Motor neuron (in vitro differentiated cells): ENCODE measurements at places on chromosomes 7 and 10. TPM values are rescaled to one million over a fixed set of nuclear protein-coding genes. Genes with fewer than 3 reads are reported as not detected.

METTL27 gene
- total RNA-seq: 1.2 and 2.4 TPM in 2 replicates

AUTS2 gene
- total RNA-seq: 44.7 and 46.5 TPM in 2 replicates

TUBAL3 gene
- not detected in 2 replicates for total RNA-seq

ZNF282 gene
- total RNA-seq: 21.4 and 21.5 TPM in 2 replicates

TUBB8 gene
- 2.3 and 3.5 TPM in 2 replicates for total RNA-seq

PPIF gene
- 59.1 and 63.4 TPM in 2 replicates for total RNA-seq

AKR1D1 gene
- not detected in 2 replicates for total RNA-seq

DPYSL4 gene
- 70.4 and 76.2 TPM in 2 replicates for total RNA-seq

- no peak for ATAC-seq
Observed at GRCh38 chr10:32253821-32254220, 93.1 kb downstream of the EPC1 start.

- ATAC-seq: no peak
Observed at GRCh38 chr7:28427236-28427635, 14.9 kb downstream of the CREB5 start.

DNA sequence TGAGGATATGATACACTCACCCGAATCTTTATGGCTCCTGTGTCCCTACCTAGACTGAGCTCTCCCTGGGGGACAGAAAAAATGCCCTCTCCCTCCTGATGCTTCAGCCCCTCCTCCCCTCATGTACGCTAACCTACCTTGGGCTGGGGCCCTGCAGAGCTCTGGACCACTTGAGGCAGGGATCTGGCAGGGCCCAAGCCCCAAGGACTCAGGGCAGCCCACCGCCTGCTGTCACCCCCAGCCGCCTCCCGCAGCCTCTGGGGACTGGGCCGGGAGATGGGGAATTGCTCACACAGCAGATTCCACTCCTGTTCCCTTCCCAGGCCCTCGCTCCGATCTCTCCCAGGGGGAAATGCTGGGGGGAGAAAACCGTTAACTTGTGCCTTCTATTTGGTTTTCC lies 32.9 kb upstream of the LBX1 start:
- peak; percentile 8 for ATAC-seq

DNA sequence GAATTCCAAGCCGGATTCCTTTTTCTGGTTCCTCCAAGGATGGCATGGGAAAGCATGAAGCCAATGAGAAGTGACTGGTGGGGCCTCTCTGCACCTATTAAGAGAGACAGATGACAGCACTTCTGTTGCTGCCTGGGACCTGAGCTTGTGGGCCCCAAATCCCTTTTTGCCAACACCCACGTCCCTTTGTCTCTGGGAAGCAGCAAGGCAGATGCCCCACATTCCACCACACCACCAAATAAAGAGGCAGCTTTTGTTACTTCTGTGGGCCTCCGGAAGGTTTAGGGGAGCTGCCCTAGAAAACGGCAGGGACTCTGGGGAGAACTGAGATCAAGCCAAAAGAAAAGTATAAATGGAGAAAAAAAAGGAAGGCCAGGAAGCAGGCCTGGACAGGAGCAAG lies 3.4 kb downstream of the CCDC136 start:
- no peak for ATAC-seq

DNA sequence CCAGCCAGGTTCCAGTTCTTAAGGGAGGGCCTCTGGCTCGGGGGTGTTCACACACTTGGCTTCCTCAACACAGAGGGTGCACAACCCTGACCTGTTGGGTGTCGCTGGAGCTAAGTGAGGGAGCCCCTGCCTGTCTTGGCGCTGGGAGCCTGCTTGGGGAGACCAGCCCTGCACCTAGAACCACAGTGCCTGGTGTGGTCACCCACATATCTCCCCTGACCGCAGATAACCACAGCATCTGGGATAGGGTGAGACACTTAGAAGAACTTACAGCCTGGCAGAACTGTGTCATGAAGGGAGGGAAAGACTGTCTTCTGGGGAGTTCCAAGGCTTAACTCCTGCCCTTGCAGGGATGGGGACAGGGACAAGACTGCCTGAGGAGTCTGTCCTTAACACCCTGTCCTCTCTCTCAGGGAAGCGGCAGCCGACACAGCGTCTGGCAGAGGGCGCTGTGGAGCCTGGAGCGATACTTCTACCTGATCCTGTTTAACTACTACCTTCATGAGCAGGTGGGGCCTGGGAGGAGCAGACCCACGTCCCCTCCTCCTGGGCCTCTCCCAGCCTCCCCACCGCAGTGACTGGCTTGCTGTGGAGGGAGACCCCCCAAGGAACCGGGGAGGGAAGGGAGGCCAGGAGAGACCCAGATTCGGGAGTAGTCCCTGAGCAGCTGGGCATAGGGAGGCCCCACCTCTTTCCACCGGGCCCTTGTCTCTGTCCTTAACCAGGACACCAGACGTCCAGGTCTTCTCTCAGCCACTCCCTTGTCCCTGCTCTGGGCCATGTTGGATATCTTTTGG lies 59.0 kb downstream of the PALD1 start:
- no peak for ATAC-seq

DNA sequence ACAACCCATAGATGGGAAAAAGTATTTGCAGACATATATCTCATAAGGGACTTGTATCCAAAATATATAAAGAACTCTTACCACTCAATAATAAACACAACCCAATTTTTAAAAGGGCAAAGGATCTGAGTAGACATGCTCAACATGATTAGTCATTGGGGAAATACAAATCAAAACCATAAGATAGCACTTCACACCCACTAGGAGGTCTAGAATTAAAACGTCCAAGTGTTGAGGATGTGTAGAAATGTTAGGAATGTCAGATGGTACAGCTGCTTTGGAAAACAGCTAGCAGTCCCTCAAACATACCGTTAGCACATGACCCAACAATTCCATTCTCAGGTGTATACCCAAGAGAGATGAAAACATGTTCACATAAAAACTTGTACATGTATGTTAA lies 8.3 kb downstream of the PSTK start:
- ATAC-seq: no peak

GRCh38 chr10:129956876-129957673 lies 7.0 kb downstream of the EBF3 start:
- no peak for ATAC-seq

DNA sequence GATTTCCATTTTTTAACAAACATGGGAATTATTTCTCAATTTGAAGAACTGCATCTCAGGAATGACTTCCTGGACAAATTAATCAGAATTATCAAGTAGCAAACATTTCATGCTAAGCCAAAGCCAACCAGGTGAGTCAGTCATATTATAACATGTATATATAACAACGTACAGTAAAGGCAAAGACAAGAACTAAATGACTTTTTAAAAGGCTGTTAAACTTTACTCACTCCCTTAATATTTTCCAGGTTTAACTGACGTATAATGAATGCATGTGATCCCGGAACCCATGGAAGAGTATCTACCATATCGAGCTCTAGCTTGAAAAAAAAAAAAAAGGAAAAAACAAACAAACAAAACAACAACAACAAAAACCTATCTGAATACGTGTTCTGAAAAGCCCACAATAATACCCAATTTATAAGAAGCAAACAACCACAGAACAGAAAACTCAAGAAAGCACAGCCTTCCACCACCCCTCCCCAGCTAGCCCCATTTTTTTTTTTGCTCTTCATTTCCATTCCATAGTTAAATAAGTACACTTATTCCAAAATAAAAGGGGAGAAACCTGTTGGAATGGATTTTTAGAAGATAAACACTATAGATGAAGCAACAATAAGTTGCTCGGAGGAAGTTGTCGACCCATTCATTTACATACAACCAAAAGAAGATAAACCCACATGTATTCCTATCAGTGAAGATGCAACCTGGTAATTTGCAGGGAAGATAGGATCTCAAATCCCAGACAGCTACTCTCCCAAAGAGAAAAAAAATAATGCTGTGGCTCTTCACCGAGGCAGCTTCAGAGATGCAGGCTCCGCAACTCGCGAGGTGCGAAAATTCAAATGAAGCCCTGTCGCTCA lies 537 bp downstream of the NAPEPLD start:
- ATAC-seq: no peak
